ENCODE measurements at places on chromosomes 12 and 14.

DNA sequence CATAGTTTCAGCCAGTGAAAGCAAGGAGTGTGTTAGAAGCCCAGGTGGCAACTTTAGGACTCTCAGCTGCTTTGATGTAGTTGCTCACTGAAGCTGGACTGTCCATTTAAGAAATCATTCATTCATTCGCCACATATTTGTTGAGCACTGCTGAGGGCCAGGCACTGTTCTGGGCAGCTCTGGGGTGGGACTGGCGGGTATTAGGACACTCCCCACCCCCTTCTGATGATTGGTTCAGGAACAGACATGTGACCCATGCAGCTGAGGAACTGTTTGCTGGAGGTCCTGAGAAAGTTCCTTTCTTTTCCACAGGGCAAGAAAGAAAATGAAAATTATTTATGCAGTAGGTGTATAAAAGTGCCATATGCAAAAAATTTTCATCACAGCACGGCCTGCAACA lies 70.3 kb upstream of the CHST11 start:
- DNase-seq, result no peak

GRCh38 chr12:28611115-28611435 lies 420.8 kb downstream of the CCDC91 start:
- DNase-seq, result peak; percentile 39

DNA sequence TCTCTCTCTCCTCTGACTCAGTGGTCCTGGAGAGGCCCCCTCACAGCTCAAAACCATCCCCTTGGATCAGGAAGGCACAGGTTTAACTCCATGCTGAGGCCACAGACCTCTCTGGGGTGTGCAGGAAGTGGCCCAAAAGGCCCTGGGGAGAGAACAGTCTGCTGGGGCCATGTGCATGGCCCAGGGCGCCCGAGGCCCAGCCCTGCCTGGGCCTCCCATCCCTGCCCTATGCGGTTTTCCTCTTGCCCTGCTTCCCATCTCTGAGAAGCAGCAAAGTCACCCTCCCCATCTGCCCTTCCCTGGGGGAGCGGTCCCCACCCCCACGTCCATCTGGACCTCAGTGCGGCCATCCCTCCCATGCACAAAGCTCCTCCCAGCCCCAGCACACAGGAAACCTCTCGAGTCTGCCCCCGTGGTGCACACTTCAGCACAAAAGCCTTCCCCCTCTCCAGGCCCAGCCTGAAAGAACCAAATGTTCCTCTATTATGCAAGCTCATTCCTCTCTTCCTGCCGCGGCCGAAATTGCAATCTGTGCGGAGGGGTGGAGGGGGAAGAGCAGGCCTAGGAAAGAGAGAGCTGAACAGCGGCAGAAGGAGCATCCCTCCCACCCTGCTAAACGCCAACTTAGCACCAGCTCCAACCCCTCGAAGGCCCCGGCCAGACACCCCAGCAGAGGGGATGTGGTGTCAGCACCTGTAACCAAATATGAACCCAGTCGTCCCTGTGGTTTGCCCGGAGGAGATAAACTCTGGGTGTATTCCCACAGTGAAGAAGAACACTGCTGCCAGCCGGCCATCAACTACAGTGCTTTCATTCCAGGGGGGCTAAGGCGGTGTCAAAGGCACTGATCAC lies 108.5 kb downstream of the SCARB1 start:
- no peak for DNase-seq

- no peak for DNase-seq
These were observed 109.6 kb downstream of the ATXN7L3B start for GRCh38 chr12:74647256-74647655.
